SHP77 (cell line): ENCODE measurements at places on chromosomes 4 and X.

DNA sequence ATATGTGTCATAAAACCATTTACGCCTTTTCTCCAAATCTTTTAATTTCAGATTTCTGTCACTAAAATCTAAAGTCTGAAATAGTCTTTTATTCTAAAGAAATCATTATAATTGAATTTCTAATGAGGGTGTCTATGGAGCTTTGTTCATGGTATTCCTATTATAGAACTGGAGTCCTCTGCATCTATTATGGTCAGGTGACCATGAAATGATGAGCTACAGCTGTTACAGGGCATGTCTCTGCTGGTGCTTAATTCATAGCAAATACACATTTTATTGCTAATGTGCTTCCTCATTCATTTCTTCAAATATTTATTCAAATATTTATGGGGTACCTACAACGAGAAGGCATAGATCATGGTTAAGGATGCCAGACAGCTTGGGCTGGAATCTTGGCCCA is 126.1 kb downstream of the NAA11 start:
- no peak for DNase-seq

GRCh38 chrX:15207384-15207783 is 62.5 kb downstream of the ASB9 start:
- DNase-seq = no peak

- DNase-seq = no peak
Measured at GRCh38 chr4:12126474-12126873, 697.8 kb upstream of the HS3ST1 start.

- no peak for DNase-seq
Measured at GRCh38 chrX:119292445-119292844, 56.4 kb downstream of the PGRMC1 start.

GRCh38 chrX:149910178-149910695 is 19.1 kb upstream of the HSFX4 start:
- DNase-seq = no peak

DNA sequence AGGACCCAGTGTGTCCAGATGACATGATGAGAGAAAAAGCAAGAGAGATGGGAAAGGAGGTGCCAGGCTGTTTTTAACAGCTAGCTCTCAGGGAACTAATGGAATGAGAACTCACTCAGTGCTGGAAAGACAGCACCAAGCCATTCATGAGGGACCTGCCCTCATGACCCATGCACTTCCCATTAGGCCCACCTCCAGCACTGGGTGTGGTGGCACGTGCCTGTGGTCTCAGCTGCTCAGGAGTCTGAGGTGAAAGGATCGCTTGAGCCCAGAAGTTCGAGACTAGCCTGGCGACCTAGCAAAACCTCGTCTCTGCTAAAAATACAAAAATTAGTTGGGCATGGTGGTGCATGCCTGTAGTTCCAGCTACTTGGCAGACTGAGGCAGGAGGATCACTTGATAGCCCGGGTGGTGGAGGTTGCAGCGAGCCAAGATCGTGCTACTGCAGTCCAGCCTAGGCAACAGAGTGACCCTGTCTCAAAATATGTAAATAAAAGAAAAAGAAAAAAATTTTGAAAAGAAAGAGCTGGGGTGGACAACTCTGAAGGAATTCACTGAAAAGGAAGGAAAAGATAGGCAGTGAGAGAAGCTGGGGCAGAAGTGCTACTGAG is 50.9 kb downstream of the FAM193A start:
- no peak for DNase-seq

DNA sequence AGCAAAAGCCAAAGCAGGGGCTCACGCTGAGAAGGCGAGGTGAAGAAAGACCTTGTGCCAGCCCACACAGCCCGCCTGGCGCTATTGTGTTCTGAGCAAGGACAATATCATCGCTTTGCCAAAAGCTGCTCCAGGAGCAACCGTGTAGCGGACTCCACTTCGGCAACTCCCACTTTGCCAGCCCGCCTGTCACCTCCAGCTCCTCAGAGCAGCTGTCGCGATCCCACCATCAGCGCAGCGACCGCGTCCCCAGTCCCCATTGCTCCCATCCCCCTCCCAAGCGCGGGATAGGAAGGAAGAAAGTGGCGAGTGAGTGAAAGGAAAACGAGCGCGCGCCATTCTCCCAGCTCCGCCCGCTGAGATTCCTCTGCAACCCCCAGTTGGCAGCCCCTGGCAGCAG is 759 bp downstream of the ZC4H2 start:
- DNase-seq = no peak

GRCh38 chr4:90542216-90542615 is 415.0 kb downstream of the CCSER1 start:
- no peak for DNase-seq

- no peak for DNase-seq
Measured at GRCh38 chrX:17500145-17500579, 125.2 kb downstream of the NHS start.

DNA sequence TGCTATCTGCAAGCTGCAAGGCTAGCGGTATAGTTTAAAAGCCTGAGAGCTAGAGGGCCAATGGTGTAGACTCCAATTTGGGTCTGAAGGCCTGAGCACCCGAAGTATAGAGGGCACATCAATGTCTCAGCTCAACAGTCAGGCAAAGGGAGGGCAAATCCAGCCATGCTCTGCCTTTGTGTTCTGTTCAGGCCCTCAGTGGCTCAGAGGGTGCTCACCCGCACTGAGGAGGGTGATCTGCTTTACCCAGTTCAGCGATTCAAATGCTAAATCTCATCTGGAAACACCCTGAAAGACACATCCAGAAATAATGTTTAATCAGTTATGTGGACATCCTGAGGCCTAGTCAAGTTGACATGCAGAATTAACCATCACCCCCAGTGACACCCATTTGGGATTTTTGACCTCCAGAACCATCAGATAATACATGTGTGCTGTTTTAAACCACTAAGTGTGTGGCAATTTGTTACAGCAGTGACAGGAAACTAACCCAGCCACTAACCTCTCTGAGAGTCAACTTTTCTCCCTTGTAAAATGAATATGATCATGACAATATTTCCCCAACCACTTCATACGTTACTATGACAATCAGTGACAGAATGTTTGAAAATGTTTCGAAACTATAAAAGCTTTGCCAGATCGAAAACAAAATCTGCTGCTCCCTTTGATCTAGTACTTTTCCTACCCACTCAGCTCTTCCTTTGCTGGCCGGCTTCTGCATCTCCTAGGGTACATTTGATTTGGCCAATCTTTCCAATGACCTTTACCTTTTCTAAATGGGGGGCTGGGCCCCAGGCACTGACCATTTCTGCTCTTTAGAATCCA is 8.4 kb upstream of the TBL1X start:
- no peak for DNase-seq

- DNase-seq = no peak
Measured at GRCh38 chr4:56744030-56744429, 62.9 kb upstream of the HOPX start.

GRCh38 chrX:9902656-9903055 is 64.5 kb upstream of the CLDN34 start:
- no peak for DNase-seq

DNA sequence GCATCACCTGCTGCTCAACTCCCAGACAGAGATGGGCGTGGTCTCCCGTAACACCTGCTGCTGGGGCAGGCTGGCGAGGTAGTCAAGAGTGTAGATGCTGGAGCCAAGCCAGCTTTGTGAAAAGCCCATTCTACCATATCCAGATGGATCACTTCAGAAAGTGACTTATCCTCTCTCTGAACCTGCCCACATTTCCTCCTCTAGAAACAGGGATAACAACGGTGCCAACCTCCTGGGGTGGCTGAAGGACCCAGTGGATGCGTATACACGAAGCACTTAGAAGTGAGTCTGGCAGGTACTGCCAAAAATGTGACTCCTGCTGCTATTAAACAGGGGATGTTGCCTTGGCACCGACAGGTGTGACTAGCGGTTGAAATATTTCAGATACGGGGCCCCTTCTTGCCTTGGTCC is 95.8 kb downstream of the SORBS2 start:
- peak; percentile 4 for DNase-seq

- no peak for DNase-seq
Measured at GRCh38 chrX:8820910-8821527, 19.8 kb upstream of the FAM9A start.

DNA sequence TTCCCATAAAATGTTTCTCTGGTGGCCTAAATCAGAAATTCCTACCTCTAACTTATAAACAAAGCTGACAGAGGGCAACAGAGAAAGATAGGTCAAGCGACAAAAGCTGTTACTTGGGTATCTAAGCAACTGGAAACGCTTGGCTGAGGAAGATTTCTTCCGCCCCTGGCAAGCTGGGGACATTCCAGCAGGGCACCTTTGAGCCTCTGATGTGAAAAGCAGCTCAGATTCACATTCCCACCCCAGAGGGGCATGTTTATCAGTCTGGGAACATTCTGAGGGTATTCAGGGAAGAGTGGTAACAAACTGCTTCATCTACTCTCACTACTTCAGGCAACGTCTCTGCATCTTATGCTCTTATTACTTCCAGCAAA is 3.5 kb upstream of the CDS1 start:
- no peak for DNase-seq

DNA sequence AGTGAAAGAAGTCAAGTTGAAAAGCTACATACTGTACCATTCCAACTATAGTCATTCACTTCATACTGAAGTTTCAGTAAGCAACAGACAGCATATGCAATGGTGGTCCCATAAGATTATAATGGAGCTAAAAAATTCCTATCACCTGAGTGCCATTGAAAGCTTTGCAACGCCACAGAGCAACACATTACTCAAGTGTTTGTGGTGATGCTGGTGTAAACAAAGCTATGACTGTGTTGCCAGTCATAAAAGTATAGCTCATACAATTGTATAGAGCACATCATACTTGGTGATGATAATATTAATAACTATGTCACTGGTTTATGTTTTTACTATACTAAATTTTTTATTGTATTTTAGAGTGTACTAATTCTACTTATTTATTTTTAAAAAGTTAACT is 78.9 kb downstream of the NAF1 start:
- no peak for DNase-seq

DNA sequence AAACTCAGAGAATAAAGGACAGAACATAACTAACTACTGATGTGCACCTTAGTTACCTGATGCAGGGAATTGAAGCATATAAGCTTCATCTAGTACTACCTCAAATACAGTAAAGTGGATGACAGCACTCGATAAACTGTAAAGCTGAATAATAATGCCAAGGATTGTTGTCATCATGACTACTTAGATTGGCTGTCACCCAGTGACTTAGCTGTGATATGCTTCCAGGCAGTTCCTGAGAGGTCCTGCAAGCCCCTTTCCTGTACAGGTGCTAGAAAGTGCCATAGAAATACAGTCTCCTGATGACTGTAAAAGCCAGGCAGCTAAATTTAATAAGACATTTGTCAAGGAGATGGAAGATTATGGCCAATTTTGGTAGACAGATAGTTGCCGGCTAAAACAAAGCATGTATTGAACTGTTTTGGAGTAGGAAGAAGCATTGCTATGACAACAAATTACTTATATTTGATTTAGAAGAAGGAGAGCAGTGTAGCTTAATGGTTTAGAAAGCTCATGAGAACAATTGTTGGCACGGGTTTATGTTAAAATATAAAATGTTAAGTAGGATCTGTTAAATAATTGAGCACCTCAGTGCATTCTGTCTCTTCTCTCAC is 29.7 kb downstream of the TMEM164 start:
- DNase-seq = no peak

GRCh38 chrX:9184211-9184610 is 150.3 kb upstream of the FAM9B start:
- no peak for DNase-seq

GRCh38 chrX:109619771-109620170 is 5.2 kb downstream of the KCNE5 start:
- DNase-seq = no peak

GRCh38 chr4:84159762-84160161 is 339.3 kb downstream of the NKX6-1 start:
- DNase-seq = no peak

DNA sequence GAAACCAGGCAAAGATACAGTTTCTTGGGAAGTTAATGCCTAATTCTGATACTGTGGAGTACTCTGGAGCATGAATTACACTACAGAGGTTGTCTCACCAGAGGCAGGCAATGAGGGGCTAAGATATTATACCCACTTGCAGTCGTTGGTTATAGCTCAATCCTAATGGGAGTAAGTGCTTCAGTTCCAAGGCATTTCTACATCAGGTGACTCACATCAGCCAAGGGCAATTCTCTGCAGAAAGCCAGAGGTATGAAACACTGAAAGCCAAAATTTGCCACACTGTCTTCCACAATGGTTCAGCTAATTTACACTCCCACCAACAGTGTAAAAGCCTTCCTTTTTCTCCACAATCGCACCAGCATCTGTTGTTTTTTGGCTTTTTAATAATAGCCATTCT is 174.0 kb upstream of the IL15 start:
- DNase-seq = no peak
